Naive thymus-derived CD4-positive, alpha-beta T cell (primary cell): ENCODE measurements at places on chromosomes 5 and 9. TPM values are rescaled to one million over a fixed set of nuclear protein-coding genes. Genes with fewer than 3 reads are reported as not detected.

DNA sequence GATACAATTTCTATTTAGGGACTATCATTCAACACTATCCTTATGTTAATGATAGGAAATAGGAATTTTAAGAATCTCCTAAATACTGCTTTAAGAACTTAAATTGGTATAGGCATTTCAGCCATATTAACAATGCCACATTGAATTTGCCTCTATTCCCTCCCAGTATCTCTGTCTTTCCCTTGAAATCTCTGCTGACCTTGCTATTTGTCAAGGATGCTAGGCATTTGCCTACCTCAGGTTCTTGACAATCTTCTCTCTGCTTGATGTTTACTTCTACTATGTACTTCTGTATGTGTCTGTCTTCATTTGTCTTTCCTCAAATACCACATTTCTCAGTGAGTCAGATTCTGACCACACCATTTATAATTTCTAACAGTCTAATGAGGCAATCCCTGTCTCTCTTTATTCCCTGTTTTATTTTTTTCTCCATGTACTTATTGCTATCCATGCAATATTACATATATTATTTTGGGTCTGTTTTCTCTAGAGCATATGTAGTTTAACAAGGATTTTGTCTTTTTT is 1461.4 kb upstream of the CDH9 start:
- no peak overlapping the region for H3K4me3 ChIP-seq
- H3K27me3 ChIP-seq, result no peaks in the 10 kb centered on the region
- no peak overlapping the region for H3K27ac ChIP-seq
- H3K4me1 ChIP-seq, result no peaks in the 10 kb centered on the region
- no peak for DNase-seq

DNA sequence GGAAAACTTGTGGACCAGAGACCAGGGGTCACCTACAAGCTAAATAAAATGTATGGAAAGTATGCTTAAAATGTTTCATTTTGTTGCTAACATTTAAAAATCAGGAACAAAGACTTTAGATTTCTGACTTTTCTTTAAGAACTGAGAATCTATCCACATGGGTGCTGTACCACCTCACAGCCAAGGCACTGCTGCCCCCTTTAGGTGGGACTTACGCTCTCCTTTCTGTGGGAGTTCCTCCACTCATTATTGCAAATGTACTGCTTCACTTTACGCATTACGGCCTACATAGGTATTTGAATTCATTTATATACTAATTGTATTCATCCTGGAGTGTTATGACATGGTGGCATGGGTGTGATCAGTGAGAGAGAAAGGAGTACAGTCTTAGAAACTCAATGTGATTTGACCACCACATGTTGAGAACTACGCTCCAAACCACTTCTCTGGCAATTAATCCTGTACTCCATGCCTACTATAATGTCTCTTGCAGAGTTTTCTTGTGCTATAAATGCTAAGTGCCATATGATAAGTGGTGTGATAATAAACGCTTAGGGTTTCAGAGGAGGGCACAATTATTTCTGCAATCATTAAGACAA is 24.7 kb upstream of the CETN3 start:
- no peaks in the 10 kb centered on the region for H3K4me1 ChIP-seq
- H3K27me3 ChIP-seq, result no peaks in the 10 kb centered on the region
- DNase-seq, result no peak
- H3K4me3 ChIP-seq, result no peak overlapping the region
- H3K27ac ChIP-seq, result no peak overlapping the region

DNA sequence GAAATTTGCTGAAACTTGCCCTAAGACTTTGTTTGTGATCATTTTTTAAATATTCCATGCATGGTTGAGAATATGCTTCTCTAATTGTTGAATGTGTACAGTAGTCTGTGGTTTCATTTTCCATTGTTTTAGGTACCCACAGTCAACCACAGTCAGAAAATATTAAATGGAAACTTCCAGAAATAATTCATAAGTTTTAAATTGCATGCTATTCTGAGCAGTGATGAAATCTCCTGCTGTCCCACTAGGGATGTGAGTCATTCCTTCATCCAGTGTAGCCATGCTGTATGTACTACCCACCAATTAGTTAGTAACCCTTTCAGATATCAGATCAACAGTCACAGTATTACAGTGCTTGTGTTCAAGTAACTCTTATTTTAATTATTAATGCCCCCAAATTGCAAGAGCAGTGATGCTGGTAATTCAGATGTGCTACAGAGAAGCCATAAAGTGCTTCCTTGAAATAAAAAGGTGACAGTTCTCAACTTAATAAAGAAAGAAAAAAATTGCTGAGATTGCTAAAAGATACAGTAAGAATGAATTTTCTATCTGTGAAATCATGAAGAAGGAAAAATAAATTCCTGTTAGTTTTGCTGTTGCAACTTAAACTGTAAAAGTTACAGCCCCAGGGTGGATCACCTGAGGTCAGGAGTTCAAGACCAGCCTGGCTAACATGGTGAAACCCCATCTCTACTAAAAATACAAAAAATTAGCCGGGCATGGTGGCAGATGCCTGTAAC is 79.9 kb upstream of the FBXL17 start:
- DNase-seq, result no peak
- H3K36me3 ChIP-seq, result no peaks in the 10 kb centered on the region
- no peaks in the 10 kb centered on the region for H3K27me3 ChIP-seq
- no peaks in the 10 kb centered on the region for H3K4me1 ChIP-seq
- no peak overlapping the region for H3K4me3 ChIP-seq
- no peak overlapping the region for H3K27ac ChIP-seq

GRCh38 chr9:8417341-8417740 is 617.8 kb upstream of the DMAC1 start:
- H3K36me3 ChIP-seq, result no peaks in the 10 kb centered on the region
- no peak for DNase-seq
- H3K27ac ChIP-seq, result no peak overlapping the region
- no peak overlapping the region for H3K4me3 ChIP-seq
- no peaks in the 10 kb centered on the region for H3K27me3 ChIP-seq

The WNK2 gene
- total RNA-seq, result 0.44 and 0.69 TPM in 2 replicates

The GABRP gene
- not detected for total RNA-seq
